Lower lobe of right lung (tissue), 2 donors: ENCODE measurements at places on chromosomes 11 and 22. TPM values are rescaled to one million over a fixed set of nuclear protein-coding genes. Genes with fewer than 3 reads are reported as not detected.

GRCh38 chr11:131888230-131888855, 517.9 kb downstream of the NTM start:
- no peak for DNase-seq
- H3K27ac ChIP-seq, result no peak overlapping the region
- H3K36me3 ChIP-seq, result no peaks in the 10 kb centered on the region
- H3K27me3 ChIP-seq, result no peaks in the 10 kb centered on the region
- no peaks in the 10 kb centered on the region for H3K4me1 ChIP-seq

DNA sequence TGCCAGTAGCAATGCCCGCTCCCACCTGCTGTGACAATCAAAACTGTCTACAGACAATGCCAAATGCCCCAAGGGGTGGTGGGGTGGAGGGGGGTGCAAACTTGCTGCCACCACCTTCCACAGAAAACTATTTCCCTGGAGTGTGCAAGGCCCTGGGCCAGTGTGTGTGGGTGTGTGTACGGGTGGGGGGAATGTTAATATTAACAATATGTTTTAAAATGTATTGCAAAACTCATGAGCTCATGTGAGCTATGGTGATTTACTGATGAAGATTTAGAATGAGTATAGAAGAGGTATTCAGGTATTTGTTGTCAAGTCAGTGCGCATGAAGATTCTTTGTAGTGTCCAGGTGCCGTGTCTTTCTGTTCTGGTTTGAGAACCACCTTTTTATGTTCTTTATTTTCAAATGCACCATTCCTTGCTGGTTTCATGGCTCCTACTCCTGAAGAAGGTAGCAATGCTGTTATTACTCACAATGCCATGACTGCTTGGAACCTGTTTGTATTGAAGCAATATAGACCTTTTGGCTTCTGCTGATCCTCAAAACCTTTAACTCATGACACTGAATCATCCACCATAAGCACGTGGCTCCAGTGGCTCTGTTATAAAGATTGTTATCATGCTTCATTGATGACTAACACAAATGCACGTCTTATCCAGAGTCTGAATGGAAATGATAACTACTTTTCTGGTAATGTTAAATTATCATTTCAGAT, 29.9 kb upstream of the AQP11 start:
- H3K4me3 ChIP-seq, result no peak overlapping the region
- H3K36me3 ChIP-seq, result no peaks in the 10 kb centered on the region
- DNase-seq, result no peak
- no peak overlapping the region for H3K27ac ChIP-seq
- H3K4me1 ChIP-seq, result no peaks in the 10 kb centered on the region

DNA sequence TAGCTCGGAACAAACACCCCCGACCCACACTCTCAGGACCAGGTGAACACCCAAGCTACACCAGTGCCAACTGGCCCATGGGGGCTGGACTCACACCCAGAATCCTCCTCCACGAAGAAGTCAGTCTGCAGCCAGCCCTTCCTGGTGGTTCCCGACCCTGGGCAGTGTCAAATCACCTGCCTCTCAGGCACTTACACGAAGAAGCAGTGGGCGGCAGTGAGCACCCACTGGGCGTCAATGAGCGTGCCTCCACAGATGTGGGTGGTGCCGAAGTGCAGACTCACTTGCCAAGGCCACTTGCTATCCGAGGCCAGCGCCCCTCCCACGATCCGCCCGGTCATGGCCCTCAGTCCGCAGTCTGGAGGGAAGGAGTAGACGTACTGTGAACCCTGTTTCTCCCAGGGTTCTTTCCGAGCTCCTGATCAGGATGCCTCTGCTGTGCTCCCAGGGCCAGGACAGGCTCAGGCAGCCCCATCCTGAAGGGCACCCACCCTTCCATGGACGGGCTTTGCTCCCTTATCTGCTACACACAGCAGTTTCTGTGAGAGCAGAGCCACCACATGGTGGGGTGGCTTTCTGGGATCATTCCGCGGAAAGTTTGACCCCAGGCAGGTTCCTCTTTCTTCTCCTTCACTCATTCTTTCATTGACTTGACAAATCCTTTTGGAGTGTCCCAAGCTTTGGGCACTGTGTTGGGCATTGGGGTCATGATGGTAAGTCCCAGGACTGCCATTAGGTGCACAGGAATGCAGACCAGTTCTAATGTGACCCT, 19.4 kb downstream of the TMPRSS13 start:
- no peaks in the 10 kb centered on the region for H3K27me3 ChIP-seq
- no peaks in the 10 kb centered on the region for H3K36me3 ChIP-seq
- H3K4me3 ChIP-seq, result no peak overlapping the region
- H3K27ac ChIP-seq, result no peak overlapping the region
- no peak for DNase-seq

DNA sequence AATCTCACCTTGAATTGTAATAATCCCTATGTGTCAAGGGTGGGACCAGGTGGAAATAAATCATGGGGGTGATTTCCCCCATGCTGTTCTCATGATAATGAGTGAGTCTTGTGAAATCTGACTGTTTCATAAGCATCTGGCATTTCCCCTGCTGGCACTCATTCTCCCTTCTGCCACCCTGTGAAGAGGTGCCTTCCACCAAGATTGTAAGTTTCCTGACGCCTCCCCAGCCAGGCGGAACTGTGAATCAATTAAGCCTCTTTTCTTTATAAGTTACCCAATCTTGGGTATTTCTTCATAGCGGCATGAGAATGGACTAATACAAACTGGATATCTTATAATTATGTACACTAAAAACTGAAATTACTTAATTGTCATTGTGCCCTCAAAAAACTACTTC, 189.2 kb upstream of the API5 start:
- H3K4me3 ChIP-seq, result no peak overlapping the region
- H3K4me1 ChIP-seq, result no peaks in the 10 kb centered on the region
- no peak overlapping the region for H3K27ac ChIP-seq
- H3K36me3 ChIP-seq, result no peaks in the 10 kb centered on the region

CASTOR1 gene
- 16.2 TPM for total RNA-seq

- no peak overlapping the region for H3K27ac ChIP-seq
- H3K27me3 ChIP-seq, result peaks cover 30% of the 10 kb centered on the region
- H3K4me3 ChIP-seq, result no peak overlapping the region
- DNase-seq, result peak; percentile 34
These were observed 94.5 kb upstream of the FGF3 start for GRCh38 chr11:69913591-69914285.

VSTM5 gene
- total RNA-seq, result not detected

OSBPL5 gene
- 46.2 TPM for total RNA-seq

DNA sequence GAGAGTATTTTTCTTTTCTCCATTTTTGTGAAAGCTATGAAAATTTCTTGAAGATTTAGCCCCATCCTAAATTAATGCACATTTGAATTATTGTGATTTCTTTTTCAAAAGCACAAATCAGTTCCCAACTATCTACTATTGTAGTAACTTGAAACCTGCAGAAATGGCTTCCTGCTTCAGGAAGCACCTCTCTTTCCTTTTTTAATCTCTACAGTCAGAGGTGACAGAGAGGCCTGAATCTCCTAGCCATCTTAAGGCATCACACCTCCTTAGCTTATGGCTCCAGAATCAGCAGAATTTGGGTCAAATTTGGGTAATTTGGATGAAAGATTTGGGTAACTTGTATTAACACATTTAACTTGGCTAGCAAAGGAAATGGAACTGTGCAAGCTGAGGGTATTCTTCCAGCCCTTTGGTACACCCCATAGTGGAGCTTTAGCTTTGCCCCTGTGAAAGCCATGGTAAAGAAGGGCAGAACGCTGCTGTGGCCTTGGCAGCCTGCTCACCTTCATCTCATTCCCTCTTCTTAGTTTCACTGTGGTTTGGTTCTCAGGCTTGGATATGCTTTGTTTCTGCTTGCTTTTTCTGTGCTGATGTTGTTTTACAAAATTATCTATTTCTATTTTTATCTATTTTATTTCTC, 16.2 kb downstream of the TBCEL start:
- H3K4me3 ChIP-seq, result no peak overlapping the region
- DNase-seq, result no peak
- H3K4me1 ChIP-seq, result peaks cover 37% of the 10 kb centered on the region
- no peaks in the 10 kb centered on the region for H3K27me3 ChIP-seq

- H3K27me3 ChIP-seq, result no peaks in the 10 kb centered on the region
- H3K36me3 ChIP-seq, result no peaks in the 10 kb centered on the region
- H3K4me3 ChIP-seq, result no peak overlapping the region
- no peak for DNase-seq
- H3K4me1 ChIP-seq, result no peaks in the 10 kb centered on the region
These were observed 57.0 kb downstream of the SMIM38 start for GRCh38 chr11:69212798-69213110.

DNA sequence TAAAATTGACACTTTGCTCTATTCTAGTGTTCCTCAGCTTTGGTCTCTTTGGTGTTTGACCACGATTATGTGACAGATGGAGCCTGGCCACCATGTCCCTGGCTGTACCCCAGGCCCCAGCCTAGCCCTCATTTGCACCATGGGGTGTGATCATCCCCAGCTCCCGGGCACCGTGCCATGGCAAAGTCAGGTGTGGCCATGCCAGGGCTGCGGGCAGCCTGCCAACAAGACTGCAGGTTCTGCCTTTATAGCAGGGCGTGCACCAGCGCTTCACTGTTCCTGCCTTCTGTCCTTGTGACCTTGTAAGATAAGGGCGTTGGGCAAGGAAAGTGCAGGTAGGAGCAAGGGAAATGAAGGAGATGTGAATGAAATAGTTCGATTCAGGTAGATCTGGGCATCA, 22.4 kb upstream of the APOBEC3A start:
- H3K27me3 ChIP-seq, result no peaks in the 10 kb centered on the region
- H3K4me1 ChIP-seq, result no peaks in the 10 kb centered on the region
- H3K4me3 ChIP-seq, result no peak overlapping the region
- no peaks in the 10 kb centered on the region for H3K36me3 ChIP-seq
- DNase-seq, result peak; percentile 94

DNA sequence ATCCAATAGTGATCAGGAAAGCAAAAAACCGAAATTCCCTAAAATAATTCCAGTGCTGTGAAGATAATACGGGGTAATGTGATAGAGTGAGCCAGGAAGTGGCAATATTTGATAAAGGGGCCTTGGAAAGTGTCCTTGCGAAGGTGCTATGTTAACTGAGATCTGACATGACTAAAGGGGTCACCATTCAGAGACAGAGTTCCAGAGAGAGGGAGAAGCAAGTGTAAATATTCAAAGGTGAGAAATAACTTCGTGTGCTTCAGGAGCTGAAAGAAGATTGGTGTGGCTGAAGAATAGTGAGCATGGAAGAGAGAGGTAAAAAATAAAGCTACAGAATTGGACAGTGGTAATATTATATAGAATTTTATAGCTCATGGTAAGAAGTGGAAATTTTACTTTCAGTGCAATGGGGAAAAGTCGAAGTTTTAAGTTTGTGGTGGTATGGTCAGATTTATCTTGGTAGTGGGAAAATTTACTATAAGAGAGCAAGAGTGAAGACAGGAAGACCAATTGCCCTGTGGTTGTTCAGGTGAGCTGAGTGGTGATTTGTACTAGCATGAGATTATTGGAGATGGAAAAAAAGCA, 164.5 kb downstream of the JRKL start:
- DNase-seq, result no peak
- H3K4me3 ChIP-seq, result no peak overlapping the region
- H3K27me3 ChIP-seq, result no peaks in the 10 kb centered on the region
- no peak overlapping the region for H3K27ac ChIP-seq
